NCI-H187 treated with DMSO at 0.1 percent for 48 hours (cell line): ENCODE measurements at places on chromosomes 3 and 15.

DNA sequence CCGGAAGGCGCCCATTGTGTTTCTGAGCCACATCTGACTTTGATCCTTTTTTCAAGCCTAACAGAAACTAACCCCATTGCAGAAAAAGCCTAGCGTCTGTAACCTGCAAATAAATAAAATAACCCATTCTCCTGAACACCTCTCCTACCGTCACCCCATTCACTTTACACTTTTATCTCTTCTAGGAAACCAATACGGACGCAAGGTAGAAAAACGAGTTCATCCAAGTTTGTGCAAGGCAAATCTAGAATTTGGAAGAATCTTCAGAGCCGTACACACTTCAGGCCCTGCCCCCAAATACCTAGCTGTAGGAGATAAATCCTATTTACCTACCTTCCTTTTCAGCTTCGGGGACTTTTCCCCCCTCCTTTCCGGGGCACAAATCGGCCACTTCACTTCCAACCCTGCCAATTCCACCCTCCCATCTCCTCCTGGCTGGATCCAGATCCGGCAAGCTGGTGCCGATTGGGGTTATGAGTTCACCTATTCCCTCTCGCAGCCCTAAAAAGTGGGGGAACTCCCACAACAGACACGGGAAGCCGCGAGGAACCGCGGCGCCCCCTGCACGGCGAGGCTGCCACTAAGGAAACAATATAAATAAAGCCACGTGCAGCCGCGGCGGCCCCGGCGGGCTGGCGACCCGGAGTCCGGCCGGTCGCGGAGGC is 987 bp downstream of the PRTG start:
- DNase-seq = no peak

- DNase-seq = no peak
Measured at GRCh38 chr15:78551902-78552301, 11.7 kb downstream of the PSMA4 start.

GRCh38 chr15:67114846-67115585 is 49.6 kb downstream of the SMAD3 start:
- DNase-seq = no peak

DNA sequence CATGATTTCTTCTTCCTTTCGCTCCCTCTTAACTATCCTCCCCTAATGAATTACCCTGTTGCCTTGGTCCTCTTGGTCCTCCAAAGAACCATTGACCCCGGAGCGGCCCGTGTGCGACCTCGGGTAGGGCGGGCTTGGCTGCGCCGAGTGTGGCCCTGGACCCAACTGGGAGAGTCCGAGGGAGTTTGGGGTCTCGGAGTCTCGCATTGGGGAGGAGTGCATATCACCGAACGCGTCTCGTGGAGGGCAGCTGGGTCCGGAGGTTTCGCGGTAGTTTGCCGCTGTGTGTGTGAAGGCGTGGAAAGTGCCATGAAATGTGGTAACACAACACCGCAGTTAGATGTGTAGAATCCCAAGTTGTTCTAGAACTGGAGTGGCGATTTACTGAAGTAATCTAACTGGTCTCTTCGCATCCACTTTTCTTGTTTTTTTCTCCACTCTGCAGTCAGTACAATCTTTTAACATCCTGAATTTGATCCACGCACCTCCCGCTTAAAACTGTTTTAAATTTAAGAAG is 363 bp downstream of the GTF2E1 start:
- DNase-seq = no peak

DNA sequence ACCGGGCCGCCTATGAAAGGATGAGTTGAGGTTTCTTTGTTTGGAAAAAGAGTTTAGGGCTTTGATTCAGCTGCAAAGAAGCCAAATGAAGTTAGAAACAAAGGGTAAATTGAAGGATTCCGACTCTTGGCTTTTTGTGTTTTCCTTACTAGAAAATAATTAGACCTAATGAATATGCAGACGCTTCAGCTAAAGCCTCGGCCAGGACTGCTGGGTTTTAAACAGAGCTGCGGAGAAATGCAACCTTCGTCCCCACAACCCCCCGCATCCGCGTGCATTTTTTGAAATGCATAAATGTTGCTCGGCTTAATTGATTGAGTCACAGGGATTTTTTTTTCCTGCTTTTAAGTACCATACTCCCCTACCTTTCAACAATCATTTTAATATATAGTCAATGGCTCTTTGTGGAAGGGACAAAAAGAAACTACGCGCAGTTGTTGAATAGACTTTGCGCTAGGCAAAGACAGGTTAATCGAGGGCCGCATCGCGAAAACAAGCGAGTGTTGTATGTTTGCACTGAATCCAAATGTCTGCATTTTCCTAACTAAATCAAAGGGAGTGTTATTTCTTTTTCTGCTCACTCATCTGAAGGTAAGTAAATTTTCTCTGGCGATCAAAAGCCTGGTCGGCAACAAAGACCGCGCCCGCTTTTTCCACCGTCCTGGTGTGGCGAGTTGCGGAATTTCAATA is 1.3 kb upstream of the ZIC4 start:
- DNase-seq = no peak

GRCh38 chr3:33007776-33008175 is 56.3 kb downstream of the CCR4 start:
- no peak for DNase-seq

GRCh38 chr15:71570736-71571135 is 239.6 kb upstream of the NR2E3 start:
- DNase-seq = no peak

- no peak for DNase-seq
Measured at GRCh38 chr3:138799822-138800221, 34.9 kb downstream of the PIK3CB start.

- no peak for DNase-seq
Measured at GRCh38 chr3:141391298-141391990, 23.1 kb downstream of the ZBTB38 start.

- DNase-seq = no peak
Measured at GRCh38 chr3:122942937-122943827, 84.4 kb downstream of the SEMA5B start.

GRCh38 chr3:193489949-193490348 is 64.7 kb downstream of the ATP13A4 start:
- DNase-seq = no peak

DNA sequence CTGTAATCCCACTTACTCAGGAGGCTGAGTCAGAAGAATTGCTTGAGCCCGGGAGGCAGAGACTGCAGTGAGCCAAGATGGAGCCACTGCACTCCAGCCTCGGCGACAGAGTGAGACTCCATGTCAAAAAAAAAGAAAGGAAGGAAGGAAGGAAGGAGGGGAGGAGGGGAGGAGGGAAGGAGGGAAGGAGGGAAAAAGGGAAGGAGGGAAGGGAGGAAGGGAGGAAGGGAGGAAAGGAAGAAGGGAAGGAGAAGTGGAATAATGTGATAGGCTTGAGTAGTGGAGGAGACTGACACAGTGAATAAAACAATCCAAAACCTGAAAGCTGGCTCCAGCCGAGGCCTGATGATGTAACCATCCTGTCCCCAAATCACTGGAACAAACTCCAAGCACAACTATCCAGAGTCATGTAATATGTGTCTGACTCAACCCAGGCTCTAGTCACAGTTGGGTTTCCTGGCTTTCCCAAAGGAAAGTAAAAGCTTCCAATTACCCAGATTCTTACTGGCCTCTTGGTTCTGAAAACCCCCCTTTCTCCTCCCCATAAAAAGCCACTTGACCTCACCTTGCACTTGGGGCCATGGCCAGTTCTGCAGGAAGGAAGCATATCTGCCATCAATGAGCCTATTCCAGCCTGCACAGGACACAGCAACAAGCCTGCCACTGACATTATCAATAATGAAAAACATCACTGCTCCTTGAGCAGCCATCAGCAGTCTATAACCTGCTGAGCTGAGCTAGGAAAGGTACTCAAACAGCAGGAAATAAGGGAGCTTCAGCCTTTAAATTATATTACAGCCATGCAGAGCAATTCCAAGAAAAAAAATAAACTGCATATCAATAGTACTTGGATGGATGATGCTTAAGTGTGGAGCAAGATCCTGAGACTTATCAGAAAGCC is 48.3 kb downstream of the MB21D2 start:
- DNase-seq = no peak

- no peak for DNase-seq
Measured at GRCh38 chr3:185709251-185709955, 115.4 kb downstream of the IGF2BP2 start.
